ENCODE measurements at places on chromosomes 16 and 17.

GRCh38 chr17:62109378-62109902 is 44.4 kb upstream of the MED13 start:
- DNase-seq = no peak

DNA sequence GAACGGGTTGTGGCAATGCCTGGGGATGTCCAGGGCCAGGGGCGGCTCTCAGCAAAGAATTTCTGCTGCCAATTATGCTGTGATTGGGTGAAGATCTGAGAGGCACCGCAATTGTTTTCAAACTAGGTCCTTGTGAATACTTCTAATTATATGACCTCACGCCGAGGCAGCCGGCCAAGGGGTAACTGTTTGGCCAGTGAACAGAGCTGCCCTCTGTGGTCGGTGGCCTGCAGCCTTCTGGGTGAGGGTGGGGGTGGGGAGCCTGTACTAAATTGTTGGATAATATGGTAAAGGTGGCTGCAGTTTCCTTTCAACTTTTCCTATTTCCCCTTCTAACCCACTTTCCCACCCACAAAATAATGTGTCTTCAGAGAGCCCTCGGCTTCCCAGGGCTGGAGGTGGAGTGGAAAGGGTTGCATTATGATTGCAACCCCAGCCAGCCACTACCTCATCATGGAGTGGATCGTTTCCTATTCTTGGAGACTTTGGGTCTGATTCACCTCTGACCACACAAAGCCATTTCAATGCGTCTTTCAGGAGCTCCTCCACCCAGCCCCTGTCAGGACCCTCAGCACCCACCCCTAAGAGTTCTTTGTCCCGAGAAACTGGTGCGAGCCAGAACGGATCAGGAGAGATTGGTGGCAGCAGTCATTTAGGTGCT is 2.0 kb upstream of the DNAI2 start:
- DNase-seq = no peak

DNA sequence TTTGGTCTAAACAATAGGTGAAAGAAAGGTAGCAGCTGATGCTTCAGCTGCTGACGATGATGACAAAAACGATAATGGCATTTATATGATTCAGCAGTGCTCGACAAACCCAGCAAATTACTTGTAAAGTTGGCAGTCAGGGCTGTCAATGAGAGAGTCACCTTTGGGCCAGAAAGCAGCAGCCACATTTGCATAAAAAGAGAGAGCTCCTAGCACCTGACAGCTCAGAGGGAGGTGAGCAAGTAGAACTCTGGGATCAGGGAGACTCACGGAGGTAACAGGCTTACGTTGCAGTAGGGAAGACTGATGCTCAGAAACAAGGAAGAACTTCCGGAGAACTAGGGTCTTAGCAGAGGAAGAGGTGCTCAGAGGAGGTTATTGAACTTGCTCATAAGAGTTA is 291.9 kb upstream of the ZFHX3 start:
- DNase-seq = no peak

- no peak for DNase-seq
These were observed 47.8 kb downstream of the MRC2 start for GRCh38 chr17:62675260-62675659.

- DNase-seq = no peak
These were observed 10.4 kb upstream of the METTL22 start for GRCh38 chr16:8611122-8611521.

DNA sequence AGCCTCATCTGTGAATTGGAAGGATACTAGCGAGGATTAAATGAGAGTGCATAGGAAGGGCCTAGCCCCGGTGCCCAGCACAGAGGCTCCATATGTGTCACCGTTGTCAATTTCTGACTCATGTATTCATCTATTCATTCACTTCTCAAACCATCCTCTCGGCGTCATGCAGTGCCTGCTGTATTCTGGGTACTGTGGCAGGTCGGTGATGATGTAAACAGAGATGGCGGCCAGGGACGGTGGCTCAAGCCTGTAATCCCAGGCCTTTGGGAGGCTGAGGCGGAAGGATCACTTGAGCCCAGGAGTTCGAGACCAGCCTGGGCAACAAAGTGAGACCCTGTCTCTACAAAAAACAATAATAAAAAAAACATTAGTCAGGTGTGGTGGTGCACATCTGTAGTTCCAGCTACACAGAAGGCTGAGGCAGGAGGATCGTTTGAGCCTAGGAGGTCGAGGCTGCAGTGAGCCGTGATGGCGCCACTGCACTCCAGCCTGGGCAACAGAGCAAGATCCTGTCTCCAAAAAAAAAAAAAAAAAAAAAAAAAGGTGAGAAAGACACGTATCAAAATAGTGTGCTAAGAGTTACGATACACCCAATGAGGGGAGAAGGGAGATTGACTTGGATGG is 4.3 kb upstream of the PPP1R1B start:
- DNase-seq = no peak

DNA sequence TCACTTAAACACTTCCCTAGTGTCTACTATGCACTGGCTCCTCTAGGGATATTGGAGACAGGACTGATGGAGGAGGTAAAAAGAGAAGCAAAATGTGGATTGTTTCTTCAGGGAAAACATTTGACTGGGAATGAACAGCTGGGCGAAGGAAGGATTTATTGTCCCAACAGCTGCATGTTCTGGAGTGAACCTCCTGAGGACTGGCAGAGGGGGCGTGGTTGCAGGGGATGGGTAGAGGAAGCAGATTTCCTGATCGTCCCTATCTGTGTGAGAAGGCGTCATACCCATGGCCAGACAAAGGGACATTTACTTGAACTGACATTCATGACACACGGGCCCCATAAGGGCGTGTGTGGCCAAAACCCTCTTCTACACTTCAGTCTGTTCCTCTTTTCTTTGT is 321.5 kb downstream of the MAP2K4 start:
- DNase-seq = no peak

GRCh38 chr17:63433746-63434591 is 12.1 kb downstream of the CYB561 start:
- DNase-seq = no peak

GRCh38 chr16:89744813-89745212 is 23.5 kb downstream of the ZNF276 start:
- no peak for DNase-seq

DNA sequence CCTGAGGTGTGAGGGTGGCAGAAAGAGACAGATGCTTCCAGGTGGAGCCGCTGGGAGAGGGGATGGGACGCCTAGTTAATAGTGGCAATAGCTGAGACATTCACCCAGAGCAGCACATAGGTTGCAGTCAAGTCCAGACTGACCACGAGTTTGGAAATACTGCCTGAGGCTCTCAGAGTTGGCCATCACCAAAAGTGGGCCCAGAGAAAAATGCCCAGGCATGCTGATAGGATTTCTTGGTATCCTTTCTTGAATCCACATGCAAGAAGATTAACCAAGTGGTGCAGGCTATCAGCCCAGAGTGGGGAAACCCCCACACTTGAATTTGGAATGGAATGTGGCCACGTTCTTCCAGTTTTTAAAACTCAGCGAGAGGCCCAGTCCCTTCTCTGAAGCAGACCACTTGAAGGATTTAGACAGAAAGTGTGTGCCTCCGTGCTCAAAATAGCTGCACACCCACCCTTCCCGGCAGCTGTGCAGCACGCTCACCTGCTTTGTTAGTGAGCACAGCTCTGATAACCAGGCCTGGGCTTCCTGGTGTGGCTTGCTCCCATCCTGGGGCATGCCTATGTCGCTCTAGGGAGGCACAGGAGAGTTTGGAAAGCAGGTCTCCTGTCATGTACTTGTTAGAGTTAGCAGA is 35.7 kb downstream of the PLD6 start:
- no peak for DNase-seq

GRCh38 chr17:39979893-39980350 is 685 bp upstream of the PSMD3 start:
- peak; percentile 39 for DNase-seq

DNA sequence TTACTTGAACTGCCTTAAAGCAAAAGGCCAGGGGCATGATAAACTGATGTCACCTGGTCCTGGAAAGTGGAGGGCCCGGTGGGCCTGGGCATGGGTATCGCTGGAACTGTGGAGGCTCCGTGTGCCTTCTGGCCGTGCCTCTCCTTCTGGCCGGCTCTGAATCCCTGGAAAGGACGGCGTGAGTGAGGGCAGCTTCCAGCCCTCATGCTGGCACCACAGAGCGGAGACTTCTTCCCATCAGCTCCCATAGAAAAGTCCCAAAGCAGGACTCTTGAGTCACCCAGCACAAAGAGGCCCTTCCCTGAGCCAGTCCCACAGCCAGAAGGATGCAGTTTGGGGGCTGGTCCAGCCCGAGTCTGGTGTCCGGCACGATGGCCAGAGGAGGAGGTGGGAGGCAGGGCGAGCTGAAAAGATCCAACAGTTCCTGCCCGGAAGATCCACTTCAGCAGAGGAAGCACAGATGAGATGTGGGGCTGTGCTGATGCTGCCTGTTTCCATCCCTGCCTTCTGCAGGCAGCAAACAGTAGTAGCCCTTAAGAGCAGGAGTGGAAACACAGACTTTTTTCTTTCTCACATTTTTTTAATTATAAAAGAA is 7.8 kb downstream of the GAA start:
- DNase-seq = no peak

DNA sequence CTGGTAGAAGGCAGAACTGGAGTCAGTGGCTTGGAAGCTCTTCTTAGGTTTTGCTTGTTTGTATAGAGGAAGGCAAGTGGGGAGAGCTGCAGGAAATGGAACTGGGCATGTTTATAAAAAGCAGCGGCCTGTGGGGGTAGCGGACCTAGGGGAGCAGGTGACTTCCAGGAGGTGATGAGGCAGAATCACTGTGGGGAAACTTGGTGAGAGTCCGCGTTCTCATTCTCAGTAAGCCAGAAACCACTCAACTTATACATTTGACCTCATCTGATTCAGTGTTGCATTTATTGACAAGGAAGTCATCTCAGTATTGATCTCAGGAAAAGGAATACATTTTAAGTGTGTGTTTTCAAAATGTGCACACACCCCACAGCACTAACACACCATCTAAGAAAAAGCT is 299.8 kb downstream of the CNTNAP4 start:
- DNase-seq = no peak

- no peak for DNase-seq
These were observed 17.9 kb downstream of the ARL2BP start for GRCh38 chr16:57262841-57263540.

- no peak for DNase-seq
These were observed 201.5 kb upstream of the CACNG5 start for GRCh38 chr17:66633317-66633965.

DNA sequence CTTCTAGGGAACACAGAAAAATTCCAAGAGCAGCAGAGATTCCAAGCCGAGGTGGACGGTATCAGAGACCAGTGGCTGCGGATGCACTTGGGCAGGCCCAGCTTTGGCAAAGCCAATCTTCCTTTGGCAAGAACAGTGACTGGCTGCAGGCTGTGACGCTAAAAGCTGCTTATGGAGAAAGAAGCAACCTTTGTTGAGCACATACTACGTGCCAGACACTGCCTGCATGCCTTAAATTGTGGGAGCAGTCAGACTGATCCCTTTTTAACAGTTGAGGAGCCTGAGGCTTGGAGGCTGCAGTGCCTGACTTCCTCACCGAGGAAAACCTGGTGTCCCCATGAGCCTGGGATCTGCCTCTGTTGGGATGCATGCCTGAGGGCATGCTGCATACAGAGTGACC is 69.0 kb upstream of the AMZ2 start:
- no peak for DNase-seq

DNA sequence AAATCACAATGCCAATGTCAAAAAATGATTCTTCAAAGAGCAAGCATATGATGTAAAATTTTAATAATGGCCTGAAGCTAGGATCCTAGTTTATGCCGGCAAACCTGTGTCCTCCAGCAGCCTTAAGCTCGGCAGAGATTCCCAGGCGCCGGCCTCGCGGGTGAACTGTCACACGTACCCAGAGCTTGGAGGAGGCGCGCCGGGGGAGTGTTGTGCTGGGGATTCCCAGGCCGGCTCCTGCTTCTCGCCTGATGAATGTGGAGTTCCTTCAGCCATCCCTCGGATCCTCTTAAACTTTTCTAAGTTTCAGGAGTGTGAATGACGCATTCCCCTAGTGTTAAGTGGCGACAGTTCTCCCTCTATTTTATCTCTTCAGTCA is 19.1 kb upstream of the NTN1 start:
- DNase-seq = no peak

GRCh38 chr16:88653596-88654362 is 2.9 kb upstream of the CYBA start:
- no peak for DNase-seq

GRCh38 chr16:25699069-25699468 is 7.3 kb downstream of the HS3ST4 start:
- DNase-seq = no peak

- DNase-seq = no peak
These were observed 47.9 kb downstream of the PGS1 start for GRCh38 chr17:78426293-78426879.

DNA sequence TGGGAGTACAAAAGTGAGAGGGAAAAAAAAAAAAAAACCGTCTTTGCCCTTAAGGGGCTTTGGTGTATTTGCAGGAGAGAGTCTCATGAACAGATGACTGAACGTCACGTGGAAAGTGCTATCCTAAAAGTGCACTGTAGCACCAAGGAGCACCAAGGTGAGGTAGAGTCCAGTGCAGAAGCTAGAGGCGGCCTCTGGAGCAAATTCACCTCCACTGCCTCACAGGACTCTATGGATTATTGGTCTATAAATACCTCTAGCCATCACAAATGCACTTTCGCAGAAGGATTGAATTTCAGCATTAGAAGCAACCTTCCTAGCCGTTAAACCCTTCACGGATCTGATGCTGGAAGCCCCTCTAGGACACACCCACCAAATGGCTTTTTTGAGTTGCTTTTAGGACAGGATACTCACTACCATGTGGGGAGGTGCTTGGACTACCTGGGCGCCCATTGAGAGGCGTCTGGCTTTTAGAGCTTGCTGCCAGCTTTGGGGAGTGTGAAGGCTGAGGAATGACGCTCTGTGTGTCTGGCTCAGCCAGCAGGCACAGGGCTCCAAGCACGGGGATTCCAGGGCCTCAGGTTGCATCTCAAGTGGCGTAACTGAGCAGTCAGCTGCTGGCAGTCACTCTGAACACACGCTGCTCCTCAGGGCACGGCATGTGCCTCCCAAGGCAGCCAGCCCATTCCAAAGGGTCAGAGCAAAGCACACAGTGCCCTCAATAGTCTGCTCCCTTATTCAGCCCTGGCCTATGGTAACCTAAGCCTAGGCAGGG is 52.7 kb downstream of the CDRT4 start:
- no peak for DNase-seq

- DNase-seq = no peak
These were observed 59.4 kb upstream of the XYLT1 start for GRCh38 chr16:17529982-17530760.

DNA sequence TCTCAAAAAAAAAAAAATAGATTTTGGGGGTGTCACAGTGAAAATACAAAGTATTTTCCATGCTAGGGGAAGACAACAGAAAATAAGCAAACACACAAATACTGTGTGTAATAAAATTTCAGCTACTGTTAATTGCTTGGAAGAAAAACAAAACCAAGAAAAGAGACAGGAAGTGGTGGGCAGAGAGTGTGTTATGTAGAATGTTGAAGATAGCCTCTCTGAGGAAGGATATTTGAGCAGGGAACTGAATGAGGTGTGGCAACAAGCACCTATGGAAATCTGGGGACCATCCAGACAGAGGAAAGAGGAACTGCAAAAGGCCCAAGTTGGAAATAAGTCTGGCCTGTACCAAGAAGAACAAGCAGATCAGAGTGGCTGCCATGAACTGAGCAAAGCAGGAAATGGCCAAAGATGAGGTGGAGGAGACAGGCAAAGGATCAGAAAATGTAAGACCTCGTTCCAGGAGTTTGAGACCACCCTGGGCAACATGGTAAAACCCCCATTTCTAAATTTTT is 7.8 kb upstream of the USP31 start:
- DNase-seq = no peak

GRCh38 chr16:69937465-69937951 is 13.6 kb upstream of the CLEC18A start:
- DNase-seq = no peak

All from NCI-H2171 (cell line).